ENCODE measurements at places on chromosomes 4 and X.
A peak's percentile ranks its signal among the peaks of the same experiment; 100 is the strongest.

DNA sequence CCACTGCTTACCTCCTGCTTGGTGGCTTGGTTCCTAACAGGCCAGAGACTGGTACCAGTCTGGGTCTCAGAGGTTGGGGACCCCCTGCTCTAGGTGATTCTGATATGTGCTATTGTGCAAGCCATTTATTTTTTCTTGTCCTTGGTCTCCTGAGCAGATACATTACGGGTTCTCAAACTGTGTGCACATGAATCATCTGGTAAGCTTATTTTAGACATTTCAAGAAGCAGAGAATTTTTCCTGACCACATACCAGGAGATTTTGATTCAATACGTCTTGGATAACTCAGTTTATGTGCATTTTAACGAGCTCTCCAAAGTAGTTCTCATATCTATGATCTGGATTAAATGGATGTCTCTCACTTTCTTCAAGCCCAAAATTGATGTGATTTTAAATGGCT lies 77.2 kb downstream of the FHIP1A start:
- DNase-seq, result no peak

DNA sequence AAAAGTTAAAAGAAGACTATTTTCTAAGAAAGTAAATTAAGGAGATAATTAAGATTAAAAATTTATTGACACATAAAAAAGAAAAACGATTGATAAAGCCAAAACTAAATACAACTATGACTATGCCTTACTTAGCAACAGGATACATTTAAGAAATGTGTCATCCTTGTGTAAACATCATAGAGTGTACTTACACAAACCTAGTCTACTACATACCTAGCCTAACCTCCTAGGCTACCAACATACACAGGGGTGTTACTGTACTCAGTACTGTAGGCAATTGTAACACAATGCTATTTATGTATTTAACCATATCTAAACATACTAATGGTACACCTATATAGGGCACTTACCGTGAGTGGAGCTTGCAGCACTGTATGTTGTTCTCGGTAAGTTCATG lies 108.3 kb downstream of the ANXA10 start:
- DNase-seq, result peak; percentile 9

- no peak for DNase-seq
Observed at GRCh38 chr4:185343726-185344581, 51.8 kb downstream of the LRP2BP start.

GRCh38 chrX:68175562-68175961 lies 257.7 kb downstream of the OPHN1 start:
- no peak for DNase-seq

DNA sequence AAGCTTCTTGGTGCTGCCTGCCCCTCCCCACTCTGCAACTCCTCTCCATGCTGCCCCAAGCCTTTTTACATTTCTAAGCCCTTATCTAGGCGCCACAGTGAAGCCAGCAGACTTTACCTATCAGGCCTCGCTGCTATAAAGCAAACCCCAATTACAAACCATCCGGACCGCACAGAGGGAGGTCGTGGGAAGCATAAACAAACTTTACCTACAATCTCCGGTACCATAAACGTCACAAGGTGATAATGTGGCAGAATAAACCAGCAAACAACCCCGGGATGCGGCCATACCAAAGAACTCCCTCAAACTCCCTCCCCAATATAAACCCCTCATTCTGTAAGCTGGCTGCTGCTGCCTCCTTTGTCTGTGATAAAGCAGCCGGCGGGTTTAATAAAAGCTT lies 54.0 kb upstream of the ZCCHC13 start:
- DNase-seq, result no peak

- DNase-seq, result no peak
Observed at GRCh38 chr4:139282065-139282720, 2.2 kb upstream of the MGARP start.

DNA sequence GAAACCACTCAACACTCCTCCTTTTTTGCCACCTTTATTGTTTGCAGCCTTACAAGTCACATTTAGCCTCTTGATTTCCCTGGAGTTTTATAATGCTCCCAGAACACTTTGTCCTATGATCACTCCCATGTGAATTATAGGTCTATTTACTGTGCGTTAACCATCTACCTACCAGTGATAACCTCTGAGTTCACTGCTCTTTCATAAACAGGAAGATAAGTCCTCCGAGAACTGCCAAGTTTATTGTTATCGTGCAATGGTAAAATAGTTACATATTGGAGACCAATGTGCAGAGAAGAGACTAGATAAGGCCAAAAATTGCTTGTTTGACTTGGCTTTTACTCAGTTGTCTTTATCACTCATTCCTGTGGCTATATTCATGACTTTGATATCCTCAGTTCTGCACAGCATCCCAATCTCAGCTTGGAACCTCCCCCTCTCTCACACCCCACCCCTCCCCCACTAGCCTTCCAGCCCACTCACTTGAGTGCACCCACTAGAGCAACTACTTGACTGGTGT lies 12.9 kb upstream of the NUDT9 start:
- DNase-seq, result no peak

GRCh38 chr4:118033148-118034052 lies 886 bp upstream of the NDST3 start:
- DNase-seq, result no peak

GRCh38 chr4:110627977-110628662 lies 5.2 kb upstream of the PITX2 start:
- DNase-seq, result no peak
